ENCODE measurements at places on chromosomes 11 and 22.

- DNase-seq: no peak
Measured at GRCh38 chr11:127624306-127624856, 623.8 kb upstream of the KIRREL3 start.

GRCh38 chr22:24244144-24244787 lies 616 bp downstream of the GGT5 start:
- no peak for DNase-seq

DNA sequence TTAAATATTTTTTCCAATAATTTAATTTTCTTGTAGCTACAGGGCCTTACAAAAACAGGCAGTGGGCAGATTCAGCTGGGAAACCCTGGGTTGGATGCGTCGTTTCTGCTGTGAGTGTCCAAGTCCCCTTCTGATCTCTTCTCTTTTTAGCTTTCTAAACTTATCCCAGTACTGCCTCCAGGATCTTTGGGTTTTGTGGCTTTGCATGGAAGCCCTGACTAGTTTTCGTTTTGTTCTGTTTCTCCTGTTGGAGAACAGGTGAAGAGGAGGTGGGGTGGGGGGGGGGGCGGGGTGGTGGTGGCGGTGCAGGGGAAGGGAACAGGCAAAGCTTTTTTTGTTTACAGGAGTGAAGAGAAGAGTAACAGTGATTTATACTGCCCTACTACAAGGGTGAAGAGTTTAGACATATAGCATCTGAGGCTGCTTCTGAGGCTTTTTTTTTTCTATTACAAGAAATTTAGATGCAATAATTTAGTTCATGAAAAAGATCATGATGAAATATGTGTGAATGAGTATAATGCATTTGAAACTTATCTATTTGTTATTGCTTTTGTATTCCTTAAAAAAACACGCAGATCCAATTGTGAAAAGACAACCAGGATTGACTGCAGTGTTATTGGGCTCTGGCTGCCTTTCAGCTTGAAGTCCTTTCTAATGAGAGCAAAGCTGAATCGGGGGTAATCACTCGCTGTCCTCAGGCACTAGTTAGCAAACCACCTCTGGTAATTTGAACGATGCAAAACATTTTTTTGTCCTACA lies 142.9 kb downstream of the NCAM1 start:
- DNase-seq: no peak

- DNase-seq: no peak
Measured at GRCh38 chr22:39722032-39722325, 151.4 kb downstream of the CACNA1I start.

GRCh38 chr11:13463779-13464290 lies 813 bp upstream of the BTBD10 start:
- DNase-seq: no peak

DNA sequence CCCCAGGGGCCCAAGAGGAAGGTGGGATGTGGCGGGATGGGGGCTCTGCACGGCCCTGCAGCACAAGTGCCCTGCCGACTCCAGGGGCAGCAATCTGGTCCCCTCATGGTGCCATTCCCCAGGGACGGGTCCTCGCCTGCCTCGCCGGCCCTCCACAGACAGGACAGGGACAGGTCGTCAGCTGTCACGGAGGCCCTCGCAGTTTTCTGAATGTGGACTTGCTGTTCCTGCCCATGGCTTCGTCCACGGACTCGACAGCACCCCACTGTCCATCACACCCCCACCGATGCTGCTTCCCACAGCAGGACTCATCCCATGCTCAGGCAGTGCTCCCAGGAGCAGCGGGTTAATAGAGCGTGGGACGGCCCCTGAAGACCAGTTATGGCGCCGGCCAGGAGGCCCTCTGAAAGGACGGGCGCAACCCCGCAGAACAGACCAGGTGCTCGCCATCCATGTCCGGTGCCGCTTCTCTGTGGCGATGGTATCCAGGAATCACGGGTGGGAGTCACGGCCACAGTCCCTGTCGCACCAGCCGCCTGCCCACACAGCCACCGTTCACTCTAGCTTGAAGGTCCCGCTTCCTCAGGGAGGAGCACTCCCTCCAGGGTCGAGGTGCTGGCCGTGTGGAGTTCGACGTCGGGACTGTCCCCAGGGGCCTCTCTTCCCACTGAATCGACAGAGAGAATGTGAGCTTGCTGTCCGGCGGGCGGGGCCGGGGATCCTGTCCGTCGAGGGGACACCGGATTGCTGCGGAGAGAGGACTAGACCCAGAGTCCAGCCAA lies 18.5 kb upstream of the MUC2 start:
- DNase-seq: no peak

DNA sequence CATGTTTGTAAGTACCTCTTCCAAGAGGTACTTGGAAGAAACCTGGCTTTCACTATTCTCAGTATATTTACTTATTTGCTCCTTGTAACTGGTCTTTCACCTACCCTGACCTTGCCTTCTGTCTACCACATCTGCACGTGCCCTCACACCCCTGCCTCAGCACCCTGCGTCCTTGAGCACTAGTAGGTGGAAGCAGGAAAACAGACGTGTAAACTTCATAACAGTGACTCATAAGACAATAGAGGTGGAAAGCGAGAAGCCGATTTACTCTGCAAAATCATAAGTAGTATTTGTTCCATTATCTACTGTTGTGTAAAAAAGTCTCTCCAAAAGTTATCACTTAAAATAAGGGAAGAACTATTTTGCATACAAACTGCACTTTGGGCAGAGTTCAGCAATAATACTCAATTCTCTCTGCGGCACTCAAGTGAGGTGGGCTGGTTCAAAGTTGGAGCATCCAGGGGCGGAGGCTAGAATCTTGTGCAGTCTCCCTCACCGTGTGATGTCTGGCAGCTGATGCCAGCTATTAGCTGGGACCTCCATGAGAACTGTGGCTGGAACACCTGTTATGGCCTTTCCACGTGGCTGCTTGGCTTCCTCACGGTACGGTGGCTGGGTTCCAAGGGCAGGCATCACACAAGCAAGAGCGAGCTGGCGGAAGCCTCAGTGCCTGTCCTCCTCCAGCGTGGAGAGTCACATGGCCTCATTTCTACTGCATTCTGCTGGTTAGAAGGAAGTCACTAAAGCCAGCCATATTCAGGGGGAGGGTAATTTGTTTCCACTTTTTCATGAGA lies 30.4 kb downstream of the PACS1 start:
- peak; percentile 59 for DNase-seq

GRCh38 chr11:78332174-78332866 lies 85.3 kb downstream of the GAB2 start:
- DNase-seq: no peak

GRCh38 chr22:46528121-46528610 lies 9.3 kb downstream of the CELSR1 start:
- no peak for DNase-seq

- DNase-seq: no peak
Measured at GRCh38 chr11:12674936-12675696, 895 bp downstream of the TEAD1 start.

- no peak for DNase-seq
Measured at GRCh38 chr11:15471895-15472799, 357.4 kb downstream of the INSC start.

GRCh38 chr22:28883657-28883916 lies 215 bp downstream of the ZNRF3 start:
- no peak for DNase-seq

DNA sequence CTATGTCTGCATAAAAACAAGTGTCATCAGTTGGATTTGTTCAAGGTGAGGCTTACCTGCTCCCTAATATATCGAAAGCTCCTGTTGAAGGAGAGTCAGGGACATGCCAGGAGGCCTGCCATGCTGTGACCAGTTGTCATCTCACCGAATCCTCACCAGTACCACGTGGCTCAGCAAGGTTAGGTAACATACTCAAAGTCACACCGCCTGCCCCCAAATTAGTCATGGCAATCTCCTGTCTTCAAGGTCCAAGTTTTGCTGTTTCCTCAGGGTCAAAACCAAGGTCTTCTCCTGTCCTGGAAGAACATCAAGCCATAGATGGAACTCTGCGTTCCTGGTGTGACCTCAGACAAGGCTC lies 67.8 kb downstream of the IGLL1 start:
- DNase-seq: no peak

GRCh38 chr11:79209540-79210266 lies 231.1 kb downstream of the TENM4 start:
- no peak for DNase-seq

DNA sequence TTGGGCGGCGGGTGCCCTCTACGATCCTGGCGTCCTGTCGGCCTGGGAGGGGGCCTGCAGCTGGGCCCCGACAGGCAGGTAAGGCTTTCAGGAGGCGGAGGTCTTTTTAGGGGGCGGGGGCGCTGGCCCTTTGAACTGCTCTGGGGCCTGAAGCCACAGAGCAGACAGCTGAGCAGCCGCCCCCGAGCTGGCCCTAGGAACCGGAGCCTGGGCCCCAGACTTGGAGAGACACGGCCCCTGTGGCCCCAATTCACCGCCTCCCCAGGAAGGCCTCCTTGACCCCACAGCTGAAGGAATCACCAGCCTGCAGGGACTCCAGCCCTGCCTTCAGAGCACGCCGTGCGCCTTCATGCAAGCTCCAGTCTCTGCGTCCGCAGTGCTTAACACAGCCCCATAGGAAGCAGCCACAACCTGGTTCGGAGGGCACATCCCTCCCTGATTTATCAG lies 618 bp upstream of the CERK start:
- DNase-seq: no peak

DNA sequence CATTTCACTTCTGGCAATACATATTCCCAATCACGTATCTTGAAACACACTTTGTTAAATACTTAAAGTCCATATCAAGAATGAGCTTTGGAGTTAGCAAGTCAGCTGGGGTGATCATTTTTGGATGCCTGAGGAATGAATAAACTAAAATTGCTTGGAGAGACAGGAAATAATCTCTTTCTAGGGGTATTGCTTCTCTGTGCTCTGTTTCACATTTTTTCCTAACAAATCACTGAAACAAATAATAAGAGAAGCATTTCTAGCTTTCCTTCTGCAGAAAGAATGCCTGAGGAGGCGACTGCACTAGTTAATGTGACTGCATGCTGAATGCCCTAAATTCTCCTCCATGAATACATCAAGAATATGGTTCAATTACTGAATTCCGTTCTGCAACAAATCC lies 541.4 kb upstream of the CCDC90B start:
- DNase-seq: no peak

DNA sequence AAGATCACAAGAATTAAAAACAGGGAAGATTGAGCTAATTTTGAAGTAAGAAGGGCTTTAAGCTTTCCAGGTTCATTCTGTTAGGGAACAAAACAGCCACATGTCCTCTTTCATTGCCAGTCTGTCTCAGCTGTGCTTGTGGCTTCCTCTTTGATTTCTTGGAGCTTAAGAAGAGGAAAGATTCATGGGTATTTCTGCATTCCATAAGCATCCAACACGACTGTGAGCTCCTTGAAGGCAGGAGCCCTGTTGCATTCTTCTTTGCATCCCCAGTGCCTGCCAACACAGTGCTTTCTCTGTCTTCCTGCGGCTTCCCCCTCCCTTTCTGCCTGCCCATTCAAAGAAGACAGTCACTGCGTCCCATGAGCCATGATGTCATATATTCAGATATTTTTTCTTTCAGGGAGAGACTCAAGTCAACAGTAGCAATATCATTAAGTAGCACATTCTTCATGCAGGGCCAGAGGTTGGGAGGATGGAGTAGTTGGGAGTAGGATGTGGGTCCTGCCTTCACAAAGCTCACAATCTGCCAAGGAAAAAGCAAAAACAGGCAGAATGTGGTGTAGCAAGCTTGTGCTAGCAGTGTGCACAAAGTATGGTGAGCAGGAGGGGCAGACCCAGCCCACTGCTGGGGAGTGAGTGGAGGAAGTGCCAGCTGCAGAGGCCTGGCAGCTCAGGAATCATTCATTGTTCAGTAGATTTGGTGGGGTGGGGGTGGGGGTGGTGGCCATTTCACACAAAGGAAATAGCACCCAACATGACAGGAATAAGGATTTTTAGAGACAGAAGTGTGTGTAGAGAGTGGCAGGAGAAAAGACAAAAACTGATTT lies 162.1 kb upstream of the RASSF10 start:
- DNase-seq: no peak
